Aorta (tissue), 5 donors: ENCODE measurements at places on chromosomes 2 and 18. TPM values are rescaled to one million over a fixed set of nuclear protein-coding genes. Genes with fewer than 3 reads are reported as not detected.

DNA sequence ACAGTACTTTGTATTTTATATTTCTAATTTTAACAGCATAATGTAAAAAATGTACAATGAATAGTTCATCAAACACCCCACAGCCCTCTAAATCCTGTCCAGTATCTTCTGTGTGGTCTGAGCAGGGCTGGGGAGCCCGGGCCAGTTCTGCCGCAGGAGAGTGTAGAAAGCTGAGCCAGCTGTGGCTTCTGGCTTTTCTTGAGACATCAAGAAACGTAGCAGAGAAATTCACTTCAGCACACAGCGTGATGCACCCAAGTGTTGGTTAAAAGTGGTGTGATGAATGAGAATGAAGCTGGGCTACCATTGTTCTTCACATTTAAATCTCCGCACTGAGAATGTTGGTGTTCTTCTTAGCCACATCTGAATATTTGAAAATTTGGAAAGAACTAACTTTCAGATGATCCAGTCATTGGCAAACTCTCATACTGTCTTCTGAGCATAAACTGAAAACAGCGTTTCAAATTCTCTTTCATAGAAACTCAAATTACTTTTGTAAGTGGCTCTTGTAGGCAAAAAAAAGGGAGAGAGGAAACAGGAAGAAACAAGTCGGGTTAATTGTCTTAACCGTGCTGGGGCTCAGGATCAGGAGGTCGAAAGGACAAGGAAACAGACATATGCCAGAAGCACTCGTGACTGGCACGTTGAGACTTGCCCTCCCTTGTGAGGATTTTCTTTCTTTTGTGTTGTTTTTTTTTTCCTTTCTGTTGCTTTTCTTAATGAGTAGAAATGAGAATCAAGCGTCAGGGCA lies 23.4 kb upstream of the TMEM87B start:
- H3K4me3 ChIP-seq, result no peak overlapping the region
- no peaks in the 10 kb centered on the region for H3K27me3 ChIP-seq
- no peaks in the 10 kb centered on the region for H3K4me1 ChIP-seq
- H3K36me3 ChIP-seq, result no peaks in the 10 kb centered on the region
- H3K27ac ChIP-seq, result peak overlapping the region; percentile 6
- no peak for DNase-seq

- DNase-seq, result no peak
- no peaks in the 10 kb centered on the region for H3K27me3 ChIP-seq
- no peaks in the 10 kb centered on the region for H3K4me1 ChIP-seq
- no peak overlapping the region for H3K4me3 ChIP-seq
Measured at GRCh38 chr18:51884039-51884438, 456.0 kb upstream of the DCC start.

DNA sequence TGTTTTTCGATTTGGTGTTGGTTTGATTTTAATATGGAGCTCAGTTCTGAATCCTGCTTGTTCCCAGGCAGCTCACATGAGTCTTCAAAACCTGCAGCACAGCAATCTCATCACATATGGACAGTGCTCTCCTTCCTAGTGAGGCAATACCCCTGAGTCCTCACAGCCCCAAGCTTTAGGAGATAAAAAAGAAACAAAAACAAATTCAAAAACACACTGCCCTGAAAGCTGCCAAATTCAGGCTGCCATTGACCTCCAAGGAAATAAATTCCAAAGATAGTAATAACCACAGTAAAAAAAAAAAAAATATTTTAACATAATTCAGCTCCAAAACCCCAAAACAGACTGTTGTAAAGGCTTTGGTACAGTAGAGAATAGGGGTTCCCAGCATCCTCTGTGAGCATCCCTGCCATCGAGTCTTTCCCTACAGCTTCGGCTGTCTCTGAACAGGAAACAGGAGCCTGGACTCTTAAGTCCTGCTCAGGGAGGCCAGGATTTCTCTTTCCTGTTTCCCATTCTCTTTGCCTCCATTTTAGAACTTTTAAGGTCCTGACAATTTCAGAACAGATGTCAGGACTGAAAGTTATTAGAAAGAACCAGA lies 14.7 kb upstream of the SP3 start:
- H3K36me3 ChIP-seq, result no peaks in the 10 kb centered on the region
- H3K4me3 ChIP-seq, result no peak overlapping the region
- DNase-seq, result no peak
- H3K27me3 ChIP-seq, result no peaks in the 10 kb centered on the region

GRCh38 chr18:23072079-23072478 lies 63.2 kb upstream of the CABLES1 start:
- H3K36me3 ChIP-seq, result no peaks in the 10 kb centered on the region
- DNase-seq, result no peak
- no peaks in the 10 kb centered on the region for H3K27me3 ChIP-seq
- H3K4me3 ChIP-seq, result no peak overlapping the region

DNA sequence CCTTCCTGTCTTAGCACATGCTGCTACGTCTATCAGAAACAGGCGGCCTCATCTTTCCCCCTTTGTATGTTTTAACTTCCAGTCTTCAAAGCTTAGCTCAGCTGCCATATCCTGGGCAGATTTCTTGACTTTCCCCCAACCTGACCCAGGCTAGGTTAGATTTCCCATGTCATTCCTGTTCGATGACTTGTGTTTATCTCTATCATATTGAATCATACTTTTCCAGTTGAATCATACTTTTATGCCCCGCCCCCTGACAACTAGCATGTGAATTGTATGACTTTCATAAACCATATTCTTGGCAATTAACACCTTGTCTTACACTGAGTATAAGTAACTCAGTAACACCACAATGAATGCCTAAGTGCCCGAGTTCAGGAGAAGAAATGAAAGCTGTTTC lies 128.3 kb downstream of the CYRIA start:
- H3K4me1 ChIP-seq, result no peaks in the 10 kb centered on the region
- no peak overlapping the region for H3K27ac ChIP-seq
- H3K4me3 ChIP-seq, result no peak overlapping the region
- H3K36me3 ChIP-seq, result no peaks in the 10 kb centered on the region
- peaks cover 2% of the 10 kb centered on the region for H3K27me3 ChIP-seq
- DNase-seq, result no peak

- DNase-seq, result peak; percentile 69
- no peak overlapping the region for H3K4me3 ChIP-seq
- no peaks in the 10 kb centered on the region for H3K36me3 ChIP-seq
- no peaks in the 10 kb centered on the region for H3K4me1 ChIP-seq
Measured at GRCh38 chr18:48914581-48915251, 36.0 kb downstream of the SMAD7 start.

DNA sequence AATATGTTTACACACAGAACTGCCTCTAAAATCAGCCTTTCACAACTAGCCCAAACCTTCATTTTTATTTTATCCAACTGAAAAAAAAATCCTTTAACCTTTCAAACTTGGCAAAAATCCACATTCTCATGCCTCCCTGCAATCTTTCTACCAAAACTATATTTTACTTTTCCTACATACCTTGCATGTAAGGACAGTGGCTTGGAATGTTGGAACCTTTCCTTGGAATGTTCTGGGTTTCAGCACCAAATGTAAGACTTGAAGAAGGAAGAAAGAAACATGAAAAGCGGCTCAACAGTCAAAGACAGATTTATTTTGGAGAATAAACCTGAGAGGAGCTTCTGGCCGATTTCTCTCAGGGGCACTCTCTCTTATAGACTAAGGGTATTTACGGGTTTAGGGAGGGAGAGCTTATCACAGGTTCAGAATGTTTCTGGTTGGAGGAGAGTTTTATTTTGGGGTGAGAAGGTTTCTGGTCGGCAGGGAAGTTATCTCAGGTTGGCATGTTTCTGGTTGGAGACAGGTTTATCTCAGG lies 79.7 kb downstream of the RRM2 start:
- H3K4me1 ChIP-seq, result no peaks in the 10 kb centered on the region
- no peaks in the 10 kb centered on the region for H3K27me3 ChIP-seq
- no peak for DNase-seq
- no peak overlapping the region for H3K27ac ChIP-seq

DNA sequence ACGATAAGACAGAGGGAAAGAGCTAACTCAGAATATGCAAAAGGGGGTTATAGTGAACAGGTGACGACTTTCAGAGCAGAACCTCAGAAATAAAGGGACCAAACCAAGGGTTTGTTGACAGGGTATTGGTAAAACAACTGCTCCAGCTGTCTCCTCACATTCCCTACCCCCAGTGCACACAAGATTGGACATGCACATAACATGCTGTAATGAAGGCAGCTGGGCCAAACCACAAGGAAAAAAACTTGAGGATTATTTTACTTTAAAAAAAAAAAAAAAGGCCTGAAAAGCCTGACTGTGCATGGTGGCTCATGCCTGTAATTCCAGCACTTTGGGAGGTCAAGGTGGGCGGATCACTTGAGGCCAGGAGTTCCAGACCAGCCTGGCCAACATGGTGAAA lies 3.5 kb downstream of the RBM43 start:
- H3K27ac ChIP-seq, result no peak overlapping the region
- no peak for DNase-seq
- H3K4me1 ChIP-seq, result no peaks in the 10 kb centered on the region
- H3K4me3 ChIP-seq, result no peak overlapping the region
- no peaks in the 10 kb centered on the region for H3K27me3 ChIP-seq

- H3K27ac ChIP-seq, result no peak overlapping the region
- H3K27me3 ChIP-seq, result no peaks in the 10 kb centered on the region
- DNase-seq, result no peak
- no peaks in the 10 kb centered on the region for H3K4me1 ChIP-seq
- no peaks in the 10 kb centered on the region for H3K36me3 ChIP-seq
Measured at GRCh38 chr18:551404-552061, 28.6 kb upstream of the CETN1 start.

DNA sequence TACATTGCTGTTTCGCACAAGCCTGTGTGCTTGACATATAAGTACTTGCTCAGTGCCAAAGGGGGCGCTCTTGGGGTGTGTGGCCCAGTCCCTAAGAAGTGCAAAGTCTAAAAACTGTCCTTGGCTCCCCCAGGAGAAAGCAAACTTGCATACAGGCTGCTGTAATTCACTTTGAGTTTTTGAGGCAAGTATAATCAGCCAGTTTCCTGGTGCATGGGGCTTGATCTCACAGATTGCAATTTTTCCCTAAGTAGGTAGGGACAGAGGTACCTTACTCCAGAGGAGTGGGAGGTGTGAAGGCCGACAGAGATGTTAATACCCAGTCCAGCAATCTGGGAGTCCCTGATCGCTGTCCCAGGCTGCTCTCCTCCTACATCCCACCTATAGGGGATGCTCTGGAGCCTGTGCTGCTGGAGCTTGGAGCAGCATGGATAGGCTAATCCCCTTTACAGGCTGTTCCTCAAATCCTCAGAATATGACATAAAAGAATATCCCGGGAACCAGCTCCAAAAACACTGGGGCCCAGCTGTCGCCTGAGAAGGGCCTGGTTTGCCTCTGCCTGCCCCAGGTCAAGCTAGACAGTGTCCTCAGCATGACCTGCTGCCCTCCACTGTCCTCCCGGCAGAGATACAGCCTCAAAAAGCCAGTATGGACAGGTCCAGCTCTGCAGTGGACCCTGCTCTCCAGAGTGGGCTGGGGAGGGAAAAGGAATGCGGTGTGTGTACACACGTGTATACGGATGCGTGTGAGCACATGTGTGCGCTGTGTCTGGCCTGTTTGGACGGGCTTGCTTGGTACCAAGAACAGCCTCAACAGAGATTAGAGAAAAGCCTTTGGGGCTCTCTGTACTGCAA lies 136.5 kb upstream of the HAAO start:
- peak; percentile 72 for DNase-seq
- H3K4me1 ChIP-seq, result peaks cover 5% of the 10 kb centered on the region
- H3K27ac ChIP-seq, result peak overlapping the region; percentile 71
- no peaks in the 10 kb centered on the region for H3K36me3 ChIP-seq

DNA sequence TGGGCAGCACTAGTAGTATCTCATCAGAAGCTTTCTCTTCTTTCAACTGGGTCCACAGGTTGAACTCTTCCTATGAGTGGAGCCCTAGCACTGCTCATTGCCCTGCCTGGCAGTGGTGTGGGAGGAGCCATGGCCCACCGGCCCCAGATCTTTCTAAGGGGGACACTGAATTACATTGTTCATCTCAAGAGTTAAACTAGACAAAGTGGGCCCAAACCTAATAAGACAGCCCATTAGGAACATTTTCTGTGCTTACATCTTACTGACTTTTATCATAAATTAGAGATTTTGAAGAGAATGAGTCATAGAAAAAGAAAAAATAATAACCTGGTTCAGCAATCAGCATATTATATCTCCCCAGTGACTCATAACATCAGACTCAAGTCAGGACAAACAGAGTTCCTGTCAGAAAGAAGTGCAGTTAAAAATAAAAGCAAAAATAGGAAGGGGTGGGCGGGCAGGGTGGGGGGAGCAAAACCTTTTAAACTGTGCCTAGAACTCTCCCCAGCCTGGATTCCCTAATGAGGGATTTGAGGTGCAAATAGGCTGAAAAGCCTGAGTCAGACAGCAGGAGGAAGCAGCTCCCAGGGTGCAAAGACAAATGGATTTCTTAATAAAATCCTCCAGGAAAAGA lies 161.6 kb upstream of the TRIB2 start:
- peaks cover 1% of the 10 kb centered on the region for H3K36me3 ChIP-seq
- no peaks in the 10 kb centered on the region for H3K27me3 ChIP-seq
- H3K27ac ChIP-seq, result no peak overlapping the region

DNA sequence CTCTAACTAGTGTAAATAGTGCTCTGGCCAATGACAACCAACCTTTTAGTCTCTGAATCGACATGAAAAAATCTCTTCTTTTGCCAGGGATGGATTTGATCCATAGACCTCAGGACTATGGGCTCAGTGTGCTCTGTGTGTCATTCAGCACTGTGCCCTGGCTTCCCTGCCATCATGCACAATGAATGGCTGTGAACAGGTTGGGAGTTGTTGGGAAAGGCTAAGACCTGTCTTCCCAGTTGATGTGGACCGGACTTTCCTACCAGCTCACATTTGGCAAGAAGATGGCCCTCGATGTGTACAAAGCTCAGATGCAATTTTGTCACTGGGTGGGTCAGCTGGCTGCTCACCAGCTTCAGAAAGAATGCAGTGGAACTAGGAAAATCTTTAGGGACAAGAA lies 26.0 kb upstream of the ARHGAP25 start:
- H3K27me3 ChIP-seq, result no peaks in the 10 kb centered on the region
- H3K36me3 ChIP-seq, result no peaks in the 10 kb centered on the region
- no peaks in the 10 kb centered on the region for H3K4me1 ChIP-seq
- DNase-seq, result no peak

GRCh38 chr2:236823041-236823629 lies 253.5 kb downstream of the ACKR3 start:
- DNase-seq, result no peak
- H3K27me3 ChIP-seq, result no peaks in the 10 kb centered on the region
- H3K36me3 ChIP-seq, result no peaks in the 10 kb centered on the region
- no peak overlapping the region for H3K27ac ChIP-seq
- H3K4me1 ChIP-seq, result no peaks in the 10 kb centered on the region

DNA sequence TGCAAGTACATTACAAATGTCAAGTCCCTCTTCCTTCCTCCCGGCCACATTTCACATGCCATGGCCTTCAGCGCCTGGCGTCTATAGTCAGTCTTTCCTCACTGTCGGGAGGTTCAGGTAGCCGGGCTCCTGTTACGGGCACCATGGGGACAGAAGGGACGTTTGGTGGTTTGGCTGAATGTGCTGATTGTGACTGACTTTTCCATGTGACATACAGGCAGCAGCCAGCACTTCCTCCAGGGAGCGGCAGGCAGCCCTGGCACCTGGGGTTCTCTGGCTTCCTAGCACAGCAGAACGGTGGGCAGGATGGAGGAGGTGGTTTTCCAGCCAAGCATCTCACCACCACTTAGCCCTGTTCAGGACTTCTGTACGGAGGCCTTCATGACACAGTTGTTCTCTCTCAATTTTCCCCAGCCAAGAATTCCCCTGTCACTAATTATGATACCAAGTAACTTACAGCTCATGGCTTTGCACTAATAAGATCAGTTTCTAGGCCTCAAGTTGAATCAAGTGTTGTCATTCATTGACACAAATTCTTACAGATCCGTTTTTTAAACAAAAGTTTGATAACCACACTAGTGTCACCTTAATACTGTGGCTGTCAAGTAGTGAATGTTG lies 83.9 kb upstream of the REV1 start:
- DNase-seq, result no peak
- H3K36me3 ChIP-seq, result no peaks in the 10 kb centered on the region
- H3K4me3 ChIP-seq, result no peak overlapping the region
- no peak overlapping the region for H3K27ac ChIP-seq
- no peaks in the 10 kb centered on the region for H3K27me3 ChIP-seq

The NPHP1 gene
- 8.3 TPM for total RNA-seq

The MFF gene
- 76.9 TPM for total RNA-seq

The TMEFF2 gene
- total RNA-seq, result 0.12 TPM

The MGAT4A gene
- 41.0 TPM for total RNA-seq
